ENCODE measurements at places on chromosomes 13 and 19. TPM values are rescaled to one million over a fixed set of nuclear protein-coding genes. Genes with fewer than 3 reads are reported as not detected.

DNA sequence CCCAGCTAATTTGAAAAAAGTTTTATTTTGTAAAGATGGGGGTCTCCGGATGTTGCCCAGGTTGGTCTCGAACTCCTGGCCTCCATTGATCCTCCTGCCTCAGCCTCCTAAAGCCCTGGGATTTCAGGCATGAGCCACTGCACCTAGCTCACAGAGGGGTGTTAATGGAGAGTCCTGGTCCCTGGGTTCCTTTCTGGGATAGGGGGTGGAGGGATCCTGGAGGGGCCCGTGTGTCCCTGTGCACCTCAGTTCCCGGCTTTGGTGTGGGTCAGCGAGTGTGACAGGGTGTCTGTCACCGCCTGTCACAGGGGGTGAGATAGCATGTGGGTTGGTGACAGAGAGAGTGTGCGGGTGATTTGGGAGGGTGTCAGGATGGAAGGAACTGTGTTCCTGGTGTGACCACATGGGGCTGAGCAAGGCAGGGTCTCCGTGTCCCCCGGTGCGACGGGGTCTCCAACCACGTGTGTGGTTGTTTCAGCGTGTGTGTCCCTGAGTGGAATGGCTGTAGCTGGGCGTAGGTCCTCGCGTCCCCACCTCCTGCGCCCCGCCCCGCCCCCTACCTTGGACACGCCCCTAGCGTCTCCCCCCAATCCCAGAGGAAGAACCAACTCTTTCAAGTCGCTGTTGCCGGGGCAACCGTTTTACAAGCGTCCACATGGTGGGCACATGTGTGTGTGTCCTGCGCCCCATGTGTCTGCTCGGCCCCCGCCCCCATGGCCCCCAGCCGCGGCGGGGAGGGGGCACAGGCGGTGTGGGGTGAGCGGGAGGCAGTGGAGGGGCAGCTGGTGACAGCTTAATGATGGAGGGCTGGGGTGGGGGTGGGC lies 2.9 kb upstream of the NRTN start:
- DNase-seq = no peak

GRCh38 chr13:29605860-29606526 lies 10.5 kb upstream of the SLC7A1 start:
- DNase-seq = no peak

DNA sequence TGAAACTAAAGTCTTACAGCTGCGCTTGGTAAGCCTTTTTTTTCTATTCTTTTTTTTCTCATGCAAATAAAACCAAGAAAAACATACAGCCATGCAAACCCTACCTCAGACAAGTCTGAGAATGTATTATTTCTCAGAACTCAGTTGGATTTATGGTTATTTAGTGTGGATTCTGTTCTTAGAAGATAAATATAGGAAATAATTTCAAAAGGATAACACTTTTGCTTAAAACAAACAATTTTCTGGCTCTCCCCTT lies 40.7 kb upstream of the TNFSF11 start:
- DNase-seq = no peak

DNA sequence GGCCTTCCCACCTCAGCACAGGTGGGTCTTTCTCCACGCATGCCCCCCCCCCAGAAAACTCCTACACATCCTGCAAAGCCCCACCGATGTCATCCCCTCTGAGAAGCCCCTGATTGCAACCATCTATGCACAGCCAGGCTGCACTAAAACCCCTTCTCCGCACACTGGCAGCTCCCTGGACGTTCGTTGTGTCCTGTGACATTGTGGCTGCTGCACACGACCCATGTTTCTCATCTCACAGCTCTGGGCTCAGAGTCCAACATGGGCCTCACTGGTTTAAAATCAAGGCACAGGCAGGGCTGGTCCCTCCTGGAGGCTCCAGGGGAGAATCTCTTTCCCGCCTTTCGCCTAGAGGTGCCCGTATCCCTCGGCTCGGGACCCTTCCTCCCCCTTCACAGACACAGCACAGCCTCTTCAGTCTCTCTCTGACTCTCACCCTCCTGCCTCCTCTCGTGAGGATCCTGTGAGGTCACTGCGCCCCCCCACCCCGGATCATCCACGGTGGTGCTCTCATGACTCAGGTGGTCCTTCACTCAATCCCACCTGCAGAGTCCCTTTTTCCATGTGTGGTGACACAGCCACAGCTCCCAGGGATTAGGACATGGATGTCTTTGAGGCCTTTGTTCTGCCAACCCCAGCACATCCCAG lies 71.2 kb downstream of the GADD45B start:
- DNase-seq = no peak

GRCh38 chr13:30844548-30845296 lies 61.3 kb upstream of the MEDAG start:
- no peak for DNase-seq

DNA sequence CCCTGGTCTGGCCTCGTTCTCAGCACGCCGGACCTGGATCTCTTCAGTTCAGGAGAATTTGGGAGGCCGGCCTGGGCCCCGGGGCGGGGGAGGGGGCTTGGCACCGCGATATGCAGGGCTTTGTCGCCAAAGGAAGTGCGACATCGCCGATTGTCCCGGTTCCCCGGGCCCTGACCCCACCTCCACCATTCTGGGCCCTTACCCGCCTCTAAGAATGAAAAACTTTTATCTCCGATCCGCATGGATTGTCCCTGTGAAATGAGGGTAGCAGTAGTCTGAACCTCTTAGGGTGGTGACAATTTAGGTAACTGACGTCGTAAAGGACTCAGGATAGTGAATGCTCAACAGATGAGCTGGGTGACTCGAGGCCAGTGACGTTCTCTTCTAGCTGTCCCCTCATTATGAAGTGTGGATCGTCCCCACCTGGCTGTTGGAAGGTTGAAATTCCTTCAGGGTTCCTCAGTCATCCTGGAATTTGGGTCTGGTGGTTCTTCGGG lies 650 bp downstream of the DDA1 start:
- no peak for DNase-seq

- DNase-seq = no peak
These were observed 866 bp downstream of the COX7A1 start for GRCh38 chr19:36151144-36152018.

DNA sequence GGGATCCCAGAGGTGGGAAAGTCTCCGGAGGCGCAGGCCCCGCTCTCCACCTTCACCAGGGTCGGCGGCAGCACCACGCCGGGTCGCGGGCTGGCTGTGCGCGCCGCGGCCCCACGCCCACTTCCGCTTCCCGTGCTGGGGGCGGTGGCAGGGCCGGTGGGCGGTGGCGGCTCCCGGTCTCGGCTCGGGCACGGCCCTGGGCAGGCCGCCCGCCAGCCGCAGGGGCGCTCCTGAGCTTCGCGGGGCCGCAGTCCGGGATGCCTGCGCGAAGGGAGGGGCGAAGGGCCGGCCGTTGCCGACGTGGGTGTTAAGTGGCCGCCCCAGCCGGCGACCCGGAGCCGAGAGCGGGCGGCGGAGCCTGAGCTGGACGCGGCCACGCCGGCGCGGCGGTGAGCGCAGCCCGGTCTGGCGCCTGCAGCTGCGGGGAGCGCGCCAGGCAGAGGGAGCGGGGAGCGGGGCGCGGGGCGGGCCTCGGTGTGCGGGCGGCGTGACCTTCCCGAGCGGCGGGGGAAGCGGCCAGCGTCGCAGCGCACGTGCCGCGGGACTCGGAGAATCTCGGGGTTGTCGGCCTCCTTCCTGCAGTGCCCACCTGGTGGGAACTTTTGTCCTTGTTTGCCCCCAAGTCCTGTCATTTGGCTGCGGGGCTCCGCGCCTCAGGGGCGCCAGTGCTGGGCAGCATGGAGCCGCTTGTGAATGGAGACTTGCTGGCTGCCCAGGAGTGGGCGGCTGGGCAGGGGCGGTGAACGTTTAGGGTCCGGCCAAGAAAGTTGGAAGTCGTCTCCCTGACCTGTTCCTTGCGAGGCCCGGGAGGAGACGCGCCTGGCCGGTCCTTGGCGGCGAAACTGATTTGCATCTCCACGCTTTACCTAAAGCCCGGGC lies at the start of gene SLC25A15:
TSS of gene SLC25A15 (plus strand) at position 337 of the 879 bp plus-strand sequence. CDS start 3,616 bp downstream, outside the sequence.
- peak; percentile 66 for DNase-seq

DNA sequence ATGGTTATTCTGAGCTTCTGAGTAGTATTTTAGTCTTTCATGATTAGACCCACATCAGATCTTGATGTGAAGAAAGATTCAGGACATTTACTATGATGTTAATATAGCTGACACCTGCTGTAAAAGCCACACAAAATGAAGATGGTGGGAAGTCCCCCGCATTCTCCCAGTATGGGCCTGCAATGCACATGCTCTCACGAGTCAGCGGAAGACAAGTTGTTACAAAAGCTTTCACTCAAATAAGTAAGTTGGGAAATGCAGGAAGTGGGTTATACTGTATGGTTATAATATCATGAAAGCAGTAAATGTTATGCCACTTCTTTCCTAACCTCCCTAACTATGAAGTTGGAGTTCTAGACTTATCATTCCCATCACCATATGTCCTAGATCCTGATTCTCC lies 171.9 kb downstream of the KLF5 start:
- DNase-seq = no peak

- DNase-seq = no peak
These were observed 4.0 kb upstream of the IGFL1 start for GRCh38 chr19:46225558-46226004.

F7 gene
- not detected for total RNA-seq

TMEM86B gene
- total RNA-seq = 12.4 TPM

ASPDH gene
- not detected for total RNA-seq

ZNF606 gene
- 7.1 TPM for total RNA-seq

CEACAM3 gene
- 0.25 TPM for total RNA-seq

FFAR1 gene
- total RNA-seq = not detected
